CD4-positive, alpha-beta T cell treated with Interleukin-2 at 100 ng/mL for 4 hours (primary cell): ENCODE measurements at places on chromosomes 7 and 10.

GRCh38 chr10:130899856-130900255 is 411.7 kb downstream of the TCERG1L start:
- no peak for DNase-seq

- DNase-seq: no peak
These were observed 348.5 kb upstream of the SHH start for GRCh38 chr7:156160811-156161210.

DNA sequence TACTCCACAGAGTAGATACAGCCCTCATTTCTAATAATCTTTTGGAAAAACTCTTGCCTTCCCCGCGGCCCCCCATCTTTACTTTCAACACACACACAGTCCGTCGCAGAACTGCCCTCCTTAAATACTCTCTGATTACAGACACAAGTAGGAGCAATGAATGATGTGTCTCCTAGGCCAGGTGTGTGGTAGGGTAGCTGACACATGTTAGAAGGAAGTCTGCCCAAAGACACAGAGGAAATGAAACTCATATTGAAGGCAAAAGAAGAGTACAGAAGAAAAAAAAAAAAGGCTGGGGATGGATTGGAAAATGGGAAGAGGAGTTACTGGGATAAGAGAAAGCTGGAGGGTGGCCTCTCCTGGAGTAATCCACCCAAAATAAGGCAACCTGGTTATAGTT is 14.6 kb downstream of the OPALIN start:
- DNase-seq: no peak

DNA sequence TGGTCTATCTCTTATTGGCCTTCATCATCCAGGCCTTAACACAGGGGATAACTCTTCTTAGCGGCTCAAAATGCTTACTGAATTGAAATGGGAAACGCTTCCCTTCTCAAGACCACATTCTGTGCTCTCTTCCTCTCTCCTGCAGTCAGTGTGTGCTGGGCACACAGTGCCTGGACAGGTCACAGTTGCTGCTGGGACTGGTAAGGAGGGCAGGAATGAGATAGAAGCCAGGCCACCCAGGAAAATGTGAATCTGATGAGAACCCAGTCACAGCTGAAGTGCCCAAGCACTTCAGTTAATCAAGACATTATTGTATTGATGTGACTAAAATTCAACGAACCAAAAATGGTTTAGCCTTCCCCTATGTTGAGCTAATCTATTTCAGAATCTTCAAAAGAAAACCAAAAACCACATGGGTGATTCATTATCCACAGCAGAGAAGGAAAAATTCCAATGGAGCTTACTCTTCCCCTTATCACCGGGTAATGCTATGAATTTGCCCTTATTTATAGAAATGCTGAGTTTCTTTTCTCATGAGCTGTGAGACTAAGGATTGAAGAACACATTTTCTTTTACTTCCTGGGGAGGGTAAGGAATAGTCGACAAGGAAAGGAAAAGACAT is 41.2 kb upstream of the PLPP4 start:
- no peak for DNase-seq

DNA sequence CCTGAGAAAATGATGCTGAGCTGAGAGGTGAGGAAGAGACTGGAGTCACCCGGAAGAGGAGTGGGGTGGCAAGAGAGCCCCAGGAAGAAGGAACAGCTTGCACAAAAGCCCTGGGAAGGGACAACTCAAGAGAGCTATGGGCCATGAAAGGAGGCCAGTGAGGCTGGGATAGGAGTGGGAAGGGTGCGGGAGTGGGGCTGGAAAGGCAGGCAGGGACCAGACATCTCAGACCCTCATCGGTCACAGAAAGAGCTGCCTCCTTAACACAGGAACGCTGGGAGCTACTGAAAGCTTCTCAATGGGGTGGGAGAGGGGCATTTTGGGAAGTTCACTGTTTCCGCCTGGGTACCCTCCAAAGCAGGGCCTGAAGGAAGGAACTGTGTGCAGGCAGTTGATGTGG is 122.0 kb upstream of the UNC5B start:
- no peak for DNase-seq

- DNase-seq: no peak
These were observed 25.8 kb upstream of the LEP start for GRCh38 chr7:128215281-128215680.

DNA sequence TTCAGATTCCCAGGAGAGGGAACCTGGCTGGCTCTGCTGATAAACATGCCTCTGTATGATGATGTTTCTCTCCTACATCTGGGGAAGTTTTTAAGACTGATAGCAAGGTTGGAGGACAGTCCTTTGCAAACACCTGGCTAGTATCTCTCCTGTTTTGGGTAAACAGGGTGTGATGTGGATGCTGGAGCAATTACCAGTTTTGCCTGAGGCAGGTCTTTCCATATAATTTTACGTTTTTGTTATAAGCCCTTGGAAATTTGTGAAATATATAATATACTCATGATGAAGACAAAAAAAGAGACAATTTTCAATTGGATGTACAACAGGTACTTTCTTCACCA is 138.6 kb downstream of the ADAM22 start:
- no peak for DNase-seq

DNA sequence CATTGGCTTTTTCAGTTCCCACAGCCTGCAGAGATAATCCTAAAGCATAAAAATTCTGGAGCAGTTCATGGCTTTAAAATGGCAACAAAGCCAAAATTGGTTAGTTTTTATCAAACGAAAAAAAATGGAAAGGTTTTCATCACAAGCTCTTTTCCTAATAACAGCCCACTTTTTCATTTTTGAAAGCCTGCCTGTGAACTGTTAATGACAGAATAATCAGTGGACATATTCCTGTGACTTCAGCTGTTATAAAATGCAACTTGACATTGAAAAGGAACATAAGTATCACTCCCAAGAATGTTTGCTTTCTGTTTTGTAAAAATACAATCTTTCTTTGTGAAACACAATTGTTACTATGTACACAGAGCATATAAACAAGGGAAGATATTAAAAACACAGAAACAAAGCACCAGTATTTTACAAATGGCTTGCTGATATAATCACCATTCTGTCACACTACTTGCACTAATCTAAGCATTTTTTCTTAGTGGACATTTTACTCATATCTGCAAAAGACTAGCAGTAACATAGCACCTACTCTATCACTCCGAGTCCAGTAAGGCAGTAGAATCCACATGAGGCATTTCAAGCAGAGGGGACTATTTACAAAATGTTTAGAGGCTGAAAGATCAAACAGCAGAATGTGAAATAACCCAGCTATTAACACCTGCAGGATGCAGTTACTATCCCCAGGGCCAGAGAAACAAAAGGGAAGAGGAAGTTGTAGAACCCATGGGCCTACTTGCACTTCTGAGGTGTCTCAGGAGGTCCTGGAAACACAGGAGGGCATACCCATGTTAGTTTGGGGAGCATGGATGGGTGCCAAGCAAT is 26.4 kb downstream of the MACC1 start:
- no peak for DNase-seq

DNA sequence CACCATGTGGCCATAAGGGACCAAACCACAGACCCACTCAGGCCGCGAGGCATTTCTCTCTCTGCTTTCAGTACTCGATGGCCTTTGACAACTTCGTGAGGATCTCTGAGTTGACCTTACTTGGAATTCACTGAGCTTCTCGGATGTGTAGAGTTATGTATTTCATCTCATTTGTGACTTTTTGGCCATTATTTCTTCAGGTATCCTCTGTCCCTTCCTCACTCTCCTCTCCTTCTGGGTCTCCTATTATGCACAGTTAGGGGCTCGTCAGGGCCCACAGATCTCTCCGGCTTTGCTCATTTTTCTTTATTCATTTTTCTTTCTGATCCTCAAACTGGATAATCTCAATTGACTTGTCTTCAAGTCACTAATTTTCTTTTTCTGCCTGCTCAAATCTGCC is 16.6 kb upstream of the FOXL3 start:
- no peak for DNase-seq

DNA sequence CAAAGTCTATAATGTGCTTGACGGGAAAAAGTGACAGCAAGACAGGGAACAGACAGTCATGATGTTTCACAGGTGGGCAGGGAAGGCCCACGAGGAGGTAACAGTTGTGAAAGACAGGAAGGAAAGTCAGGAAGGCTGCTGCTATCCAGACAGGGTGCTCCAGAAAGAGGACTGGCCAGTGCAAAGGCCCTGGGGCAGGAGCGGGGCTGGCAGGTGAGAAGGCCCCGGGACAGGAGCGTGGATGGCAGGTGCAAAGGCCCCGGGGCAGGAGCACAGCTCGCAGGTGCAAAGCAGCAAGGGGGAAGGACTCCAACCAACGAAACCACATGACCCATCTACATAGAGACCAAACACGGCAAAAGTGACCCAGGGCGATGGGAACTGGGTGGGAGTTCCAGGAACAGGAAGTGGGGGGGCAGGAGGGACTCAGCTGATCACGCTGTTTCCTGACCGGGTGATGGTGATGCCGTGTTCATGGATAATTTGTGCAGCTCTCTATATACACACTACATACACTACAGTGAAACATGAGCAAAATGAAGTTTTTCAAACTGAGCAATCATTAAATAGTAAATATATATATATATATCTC is 138.2 kb downstream of the MAD1L1 start:
- no peak for DNase-seq

- no peak for DNase-seq
These were observed 2.6 kb downstream of the ST7 start for GRCh38 chr7:116955801-116956476.

DNA sequence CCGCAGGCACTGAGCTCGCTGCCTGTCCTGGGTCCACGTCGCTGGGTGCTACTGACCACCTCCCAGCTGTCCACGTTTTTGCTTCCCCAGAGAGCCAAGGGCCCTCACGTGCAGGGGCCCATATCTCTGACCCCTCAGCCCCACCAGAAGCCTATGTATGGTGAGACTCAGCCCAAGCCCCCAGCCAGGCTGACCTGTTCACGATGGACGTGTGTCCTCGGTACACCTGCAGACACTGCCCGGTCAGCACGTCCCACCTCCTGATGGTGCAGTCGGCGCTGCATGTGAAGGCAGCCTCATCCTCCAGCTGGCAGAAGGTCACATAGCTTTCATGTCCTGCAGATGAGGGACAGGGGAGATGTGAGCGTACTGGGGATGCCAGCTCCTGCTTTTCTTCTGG is 9.9 kb downstream of the WDR86 start:
- no peak for DNase-seq

DNA sequence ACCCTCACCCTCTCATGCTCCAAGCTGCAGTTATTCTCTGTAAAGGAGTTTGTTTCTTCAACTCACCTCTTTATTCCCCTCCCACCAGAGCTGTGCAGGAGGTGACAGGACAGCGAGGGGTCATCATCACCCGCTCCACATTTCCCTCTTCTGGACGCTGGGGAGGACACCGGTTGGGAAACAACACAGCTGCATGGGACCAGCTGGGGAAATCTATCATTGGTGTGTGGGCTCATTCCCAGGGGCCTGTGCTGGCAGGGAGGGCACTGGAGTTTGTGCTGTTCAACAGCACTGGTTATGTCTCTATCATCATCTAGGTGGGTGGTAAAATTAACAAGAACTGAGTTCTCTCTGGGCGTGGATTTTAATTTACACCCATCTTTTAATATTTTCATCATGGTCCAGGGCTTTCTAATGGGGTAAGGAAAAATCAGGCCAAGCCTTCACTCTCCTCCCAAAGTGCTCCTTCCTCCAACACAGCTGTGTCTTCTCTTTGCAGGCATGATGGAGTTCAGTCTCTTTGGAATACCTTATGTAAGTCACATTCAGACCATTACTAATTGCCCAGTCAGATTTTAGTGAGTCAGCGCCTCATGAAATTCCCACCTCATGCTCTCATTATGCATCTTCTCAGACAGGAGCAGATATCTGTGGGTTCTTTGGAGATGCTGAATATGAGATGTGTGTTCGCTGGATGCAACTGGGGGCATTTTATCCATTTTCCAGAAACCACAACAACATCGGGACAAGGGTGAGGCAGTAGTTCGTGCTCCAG is 61.6 kb downstream of the PRSS58 start:
- DNase-seq: no peak

DNA sequence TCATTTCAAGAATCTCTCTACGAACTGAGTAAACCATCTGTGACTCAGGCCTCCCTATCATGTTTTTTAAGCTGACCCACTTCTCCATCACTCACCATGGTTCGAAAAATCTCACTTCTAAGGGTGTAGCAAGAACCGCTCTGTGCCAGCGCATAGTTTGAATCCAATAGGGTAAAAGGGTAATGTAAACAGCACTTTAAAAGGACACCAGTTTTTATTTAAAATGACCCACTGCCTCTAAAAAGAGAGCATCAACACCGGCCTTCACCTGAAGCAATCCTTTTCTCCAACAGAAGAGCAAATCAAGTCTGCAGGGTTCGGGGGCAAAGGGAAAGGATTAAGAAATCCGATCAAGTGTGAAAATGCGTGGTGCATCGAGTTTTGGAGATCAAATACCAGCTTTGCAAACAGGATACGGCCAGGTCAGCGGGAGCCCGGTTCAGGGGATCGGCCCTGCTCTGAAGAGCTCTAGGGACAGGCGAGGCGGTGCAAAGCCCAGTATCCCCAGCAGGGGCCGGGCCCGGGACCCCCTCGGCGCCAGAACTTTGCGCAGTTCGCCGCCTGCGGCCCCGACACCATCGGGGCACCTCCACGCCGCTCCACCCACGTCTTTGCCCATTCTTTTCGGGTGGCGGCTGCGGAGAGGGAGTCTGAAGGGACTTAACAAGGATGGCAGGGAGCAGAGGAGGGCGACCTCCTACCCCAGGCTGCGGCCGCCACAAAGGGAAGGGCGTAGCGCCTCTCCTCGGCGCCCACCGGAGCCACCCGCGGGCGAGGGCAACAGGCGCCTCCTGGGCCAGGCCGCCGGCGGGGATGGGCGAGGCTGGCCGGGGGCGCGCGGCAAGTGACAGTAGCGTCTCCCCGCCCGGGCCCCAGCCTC is 842 bp downstream of the NMT2 start:
- DNase-seq: peak; percentile 63

DNA sequence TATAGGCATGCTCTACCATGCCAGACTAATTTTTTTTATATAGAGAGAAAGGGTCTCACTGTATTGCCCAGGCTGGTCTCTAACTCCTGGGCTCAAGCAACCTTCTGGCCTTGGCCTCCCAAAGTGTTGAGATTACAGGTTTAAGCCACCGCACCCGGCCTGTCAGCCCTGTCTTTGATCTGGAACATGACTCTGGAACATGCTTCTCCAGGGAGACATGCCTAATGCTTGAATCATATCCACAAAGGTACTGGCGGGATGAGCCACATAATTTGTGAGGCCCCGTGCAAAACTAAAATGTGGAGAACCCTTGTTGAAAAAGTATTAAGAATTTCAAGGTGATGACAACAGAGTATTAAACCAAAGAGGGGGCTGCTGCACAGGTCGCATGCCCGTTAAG is 282.8 kb downstream of the ARHGAP12 start:
- DNase-seq: no peak

DNA sequence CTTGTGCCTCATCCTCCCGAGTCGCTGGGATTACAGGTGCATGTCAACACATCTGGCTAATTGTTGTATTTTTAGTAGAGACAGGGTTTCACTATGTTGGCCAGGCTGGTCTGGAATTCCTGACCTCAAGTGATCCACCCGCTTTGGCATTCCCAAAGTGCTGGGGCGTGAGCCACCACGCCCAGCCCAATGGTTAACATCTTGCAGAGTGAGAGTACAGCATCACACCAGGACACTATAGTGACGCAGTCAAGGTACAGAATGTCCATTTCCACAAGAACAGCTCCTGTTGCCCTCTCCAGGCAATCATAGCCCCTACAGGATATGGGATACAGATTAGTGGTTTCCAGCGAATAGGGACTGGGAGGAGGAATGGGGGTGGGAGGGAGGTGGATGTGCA is 34.0 kb downstream of the MYO1G start:
- DNase-seq: no peak
